ENCODE measurements at places on chromosomes 1 and 21.

DNA sequence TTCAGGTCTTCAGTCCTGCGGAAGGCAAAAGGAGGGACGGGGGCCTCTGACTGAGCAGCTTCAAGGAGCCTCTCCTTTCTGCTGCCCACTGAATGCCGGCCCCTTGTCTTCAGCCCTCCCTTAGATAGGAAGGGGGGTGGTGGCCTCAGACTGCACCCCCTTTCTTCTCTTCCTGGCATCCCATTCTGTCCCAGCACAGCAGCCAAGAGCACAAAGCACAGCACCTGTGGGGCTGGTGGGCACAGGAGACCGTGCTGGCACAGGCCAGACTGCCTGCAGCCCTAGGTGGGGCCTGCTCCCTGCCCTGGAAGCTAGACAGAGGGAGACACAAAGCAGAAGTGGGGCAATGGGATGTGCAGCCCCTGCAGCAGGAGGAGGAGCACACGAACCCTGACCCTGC, 1.7 kb upstream of the PAQR6 start:
- DNase-seq, result no peak

- DNase-seq, result no peak
Measured at GRCh38 chr1:23020706-23021405, 1.6 kb downstream of the KDM1A start.

- no peak for DNase-seq
Measured at GRCh38 chr1:101365186-101365585, 128.4 kb downstream of the S1PR1 start.

DNA sequence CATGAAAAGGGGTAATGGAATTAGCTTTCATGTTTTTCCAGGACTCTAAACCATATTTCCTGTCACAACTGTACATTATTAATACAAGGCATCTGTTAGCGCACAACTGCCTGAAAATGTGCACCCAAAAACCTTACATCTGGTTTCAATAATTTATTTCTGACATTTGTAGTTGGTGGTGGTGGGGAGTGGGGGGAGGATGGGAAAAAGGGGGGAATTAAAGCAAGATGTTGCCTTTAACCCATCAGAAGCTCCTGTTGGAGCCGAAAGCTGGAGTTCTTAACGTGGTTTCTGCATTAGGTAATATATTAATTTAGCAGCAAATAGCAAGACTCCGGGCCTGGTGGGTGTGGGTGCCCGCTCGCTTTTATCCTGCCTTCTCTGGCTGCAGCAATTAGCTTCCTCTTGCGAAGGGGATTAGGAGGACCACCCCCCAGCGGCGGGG, 36.9 kb upstream of the HHAT start:
- no peak for DNase-seq

GRCh38 chr1:182786223-182786994, 3.2 kb upstream of the NPL start:
- DNase-seq, result peak; percentile 62

- no peak for DNase-seq
Measured at GRCh38 chr1:113616156-113616555, 143.1 kb downstream of the PHTF1 start.

DNA sequence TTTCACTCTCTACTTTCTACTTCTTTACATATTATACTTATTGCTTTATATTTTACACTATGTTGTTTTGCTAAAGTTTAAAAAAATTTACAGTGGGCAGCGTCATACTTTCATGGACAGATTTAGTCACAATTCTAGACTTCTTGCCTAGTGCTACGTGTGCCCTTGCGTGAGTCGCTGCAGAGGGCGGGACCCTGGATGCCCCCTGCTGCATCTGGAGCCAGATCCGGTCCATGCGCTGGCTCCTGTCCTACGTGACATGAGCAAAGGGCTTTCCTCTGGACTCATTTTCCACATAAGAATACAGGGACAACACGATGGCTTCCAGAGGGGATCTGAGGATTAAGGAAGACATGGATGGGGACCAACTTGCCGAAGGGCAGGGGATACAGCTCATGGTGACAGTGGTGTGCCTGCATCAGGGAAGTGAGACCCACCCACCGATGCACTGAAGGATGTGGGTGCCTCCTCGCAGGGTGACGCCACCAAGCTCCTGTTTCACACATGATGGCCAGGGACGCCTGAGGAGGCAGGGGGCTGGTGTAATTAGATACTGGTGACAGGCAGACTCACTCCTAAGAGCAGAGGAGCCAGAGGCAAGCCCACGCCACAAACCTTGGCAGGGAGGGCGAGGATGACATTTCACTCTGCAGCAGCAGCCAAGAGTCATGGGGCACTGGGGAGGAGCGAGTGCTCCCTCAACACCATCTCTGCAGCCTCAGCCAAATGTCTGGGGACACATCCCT, 86.6 kb downstream of the DMRTB1 start:
- DNase-seq, result no peak

- DNase-seq, result peak; percentile 66
Measured at GRCh38 chr1:110087812-110088738, 17.6 kb upstream of the ALX3 start.

DNA sequence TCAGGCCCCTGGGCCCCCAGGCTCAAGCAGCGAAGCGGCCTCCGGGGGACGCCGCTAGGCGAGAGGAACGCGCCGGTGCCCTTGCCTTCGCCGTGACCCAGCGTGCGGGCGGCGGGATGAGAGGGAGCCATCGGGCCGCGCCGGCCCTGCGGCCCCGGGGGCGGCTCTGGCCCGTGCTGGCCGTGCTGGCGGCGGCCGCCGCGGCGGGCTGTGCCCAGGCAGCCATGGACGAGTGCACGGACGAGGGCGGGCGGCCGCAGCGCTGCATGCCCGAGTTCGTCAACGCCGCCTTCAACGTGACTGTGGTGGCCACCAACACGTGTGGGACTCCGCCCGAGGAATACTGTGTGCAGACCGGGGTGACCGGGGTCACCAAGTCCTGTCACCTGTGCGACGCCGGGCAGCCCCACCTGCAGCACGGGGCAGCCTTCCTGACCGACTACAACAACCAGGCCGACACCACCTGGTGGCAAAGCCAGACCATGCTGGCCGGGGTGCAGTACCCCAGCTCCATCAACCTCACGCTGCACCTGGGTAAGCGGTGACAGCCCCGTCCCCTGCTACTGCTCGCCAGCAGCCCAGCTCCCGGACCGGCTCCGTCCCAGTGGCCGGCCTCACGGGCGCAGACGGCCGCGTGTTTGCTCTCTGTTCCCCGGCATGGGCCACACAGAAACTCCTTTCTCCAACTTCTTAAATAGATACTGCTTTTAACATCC, 539 bp downstream of the LAMC1 start:
- DNase-seq, result peak; percentile 72

DNA sequence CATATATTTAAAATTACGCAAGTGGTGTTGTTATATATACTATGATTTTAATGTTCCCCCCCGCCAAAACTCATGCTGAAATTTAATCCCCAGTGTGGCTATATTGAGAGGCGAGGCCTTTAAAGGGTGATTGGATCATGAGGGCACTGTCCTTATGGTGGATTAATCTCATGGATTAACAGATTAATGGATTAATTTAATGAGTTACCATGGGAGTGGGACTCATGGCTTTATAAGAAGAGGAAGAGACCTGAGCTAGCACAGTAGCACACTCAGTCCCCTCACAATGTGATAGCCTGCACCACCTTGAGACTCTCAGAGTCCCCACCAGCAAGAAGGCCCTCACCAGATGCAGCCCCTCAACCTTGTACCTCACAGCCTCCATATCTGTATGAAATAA, 34.8 kb downstream of the C1orf198 start:
- no peak for DNase-seq

- peak; percentile 73 for DNase-seq
Measured at GRCh38 chr1:2415801-2416208, 3.4 kb upstream of the PEX10 start.

GRCh38 chr1:23484253-23485001, 448 bp upstream of the ASAP3 start:
- DNase-seq, result peak; percentile 89

GRCh38 chr21:45228171-45228641, 59.5 kb downstream of the POFUT2 start:
- DNase-seq, result peak; percentile 85

Data from activated CD8-positive, alpha-beta memory T cell treated with anti-CD3 and anti-CD28 coated beads, Interleukin-2, amount 50 U/mL, for 48 hours (primary cell).